ENCODE measurements at places on chromosomes 5 and 9.

DNA sequence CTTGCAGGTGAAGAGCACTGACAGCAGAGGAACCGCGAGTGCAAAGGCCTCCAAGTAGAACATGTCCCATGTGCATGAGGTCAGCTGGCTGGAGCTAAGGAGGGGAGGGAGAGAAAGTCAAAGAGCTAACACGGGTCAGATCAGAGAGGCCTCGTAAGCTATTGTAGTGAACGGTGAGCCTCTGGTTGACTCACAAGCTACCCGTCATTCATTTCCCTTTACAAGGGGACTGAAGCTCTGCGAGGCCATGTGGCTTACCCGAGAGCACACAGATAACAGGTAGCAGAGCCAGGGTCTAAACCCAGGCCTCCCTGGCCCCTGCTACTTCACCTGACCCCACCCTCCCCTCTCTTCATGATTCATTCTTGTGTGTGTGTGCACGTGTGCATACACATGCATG is 152.7 kb upstream of the ADRA1B start:
- no peaks in the 10 kb centered on the region for H3K4me1 ChIP-seq
- H3K36me3 ChIP-seq: no peaks in the 10 kb centered on the region

GRCh38 chr9:37002413-37003217 is 31.5 kb downstream of the PAX5 start:
- no peaks in the 10 kb centered on the region for H3K4me1 ChIP-seq
- no peak overlapping the region for H3K4me3 ChIP-seq
- peaks cover 90% of the 10 kb centered on the region for H3K27me3 ChIP-seq
- no peaks in the 10 kb centered on the region for H3K36me3 ChIP-seq

DNA sequence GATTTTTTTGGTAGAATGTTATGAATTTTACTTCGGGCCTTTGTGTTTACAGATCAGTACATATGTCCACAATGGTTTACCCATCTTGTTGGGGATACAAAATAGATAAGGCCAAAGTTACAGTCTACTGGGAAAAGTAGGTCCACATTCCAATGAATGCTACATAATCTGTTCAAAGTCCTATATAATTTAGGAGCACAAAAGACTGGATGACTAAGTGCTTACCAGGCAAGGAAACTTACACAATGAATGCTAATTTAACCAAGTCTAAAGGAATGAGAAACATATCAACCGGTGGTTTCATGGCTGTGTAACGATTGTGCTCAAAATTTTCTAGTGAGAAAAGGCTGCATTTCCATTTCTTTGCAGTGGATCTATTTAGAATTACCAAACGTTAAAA is 97.4 kb upstream of the TRPM3 start:
- no peak for DNase-seq
- no peaks in the 10 kb centered on the region for H3K27me3 ChIP-seq
- no peak overlapping the region for H3K4me3 ChIP-seq
- H3K27ac ChIP-seq: no peak overlapping the region
- no peaks in the 10 kb centered on the region for H3K4me1 ChIP-seq

DNA sequence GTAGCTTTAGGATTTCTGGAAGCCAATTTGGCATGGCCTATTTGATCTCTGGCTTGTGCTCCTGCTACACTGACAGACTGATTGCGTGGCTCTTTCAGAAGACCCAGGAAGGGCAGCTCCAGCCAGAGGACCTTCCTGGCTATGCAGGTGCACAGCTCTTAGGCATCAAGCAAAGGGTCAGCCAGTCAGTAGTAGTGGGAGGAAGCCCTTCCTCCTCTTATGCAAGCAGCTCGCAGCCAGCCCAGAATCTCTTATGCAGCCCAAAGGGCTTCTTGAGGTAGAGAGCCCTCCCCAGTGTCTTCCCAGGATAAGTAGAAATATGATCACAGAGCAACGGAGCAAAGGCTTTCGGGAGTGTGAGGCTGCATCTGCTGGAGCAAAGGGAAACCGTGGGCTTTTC is 43.2 kb downstream of the SLC36A1 start:
- H3K4me3 ChIP-seq: no peak overlapping the region
- no peaks in the 10 kb centered on the region for H3K4me1 ChIP-seq
- H3K36me3 ChIP-seq: no peaks in the 10 kb centered on the region
